ENCODE measurements at places on chromosomes 11 and 22.

GRCh38 chr11:96311120-96311568, 31.9 kb downstream of the MAML2 start:
- DNase-seq, result no peak

DNA sequence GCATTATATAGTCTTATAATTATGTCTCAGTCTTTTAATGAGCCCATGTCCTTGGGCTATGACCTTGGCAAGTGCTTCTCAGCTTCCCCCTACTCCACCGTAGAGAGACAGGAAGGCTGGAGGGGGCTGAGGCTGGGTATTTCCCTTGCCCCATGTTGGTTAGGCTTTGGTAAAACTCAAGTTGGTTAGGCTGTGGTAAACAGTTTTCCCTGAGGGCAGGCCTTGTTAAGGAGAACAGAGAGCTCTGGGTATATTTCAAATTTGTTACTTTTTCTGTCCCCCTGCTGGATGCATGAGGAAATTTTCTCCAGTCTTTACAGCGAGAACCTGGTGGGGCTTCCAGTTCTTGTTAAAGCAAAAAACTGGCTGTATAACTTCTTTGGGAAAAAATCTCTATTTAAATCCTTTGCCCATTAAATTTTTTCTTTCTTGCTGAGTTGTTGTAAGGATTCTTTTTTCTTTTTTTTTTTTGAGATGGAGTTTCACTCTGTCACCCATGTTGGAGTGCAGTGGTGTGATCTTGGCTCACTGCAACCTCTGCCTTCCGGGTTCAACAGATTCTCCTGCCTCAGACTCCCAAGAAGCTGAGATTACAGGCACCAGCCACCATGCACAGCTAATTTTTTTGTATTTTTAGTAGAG, 12.2 kb upstream of the DCHS1 start:
- no peak for DNase-seq

DNA sequence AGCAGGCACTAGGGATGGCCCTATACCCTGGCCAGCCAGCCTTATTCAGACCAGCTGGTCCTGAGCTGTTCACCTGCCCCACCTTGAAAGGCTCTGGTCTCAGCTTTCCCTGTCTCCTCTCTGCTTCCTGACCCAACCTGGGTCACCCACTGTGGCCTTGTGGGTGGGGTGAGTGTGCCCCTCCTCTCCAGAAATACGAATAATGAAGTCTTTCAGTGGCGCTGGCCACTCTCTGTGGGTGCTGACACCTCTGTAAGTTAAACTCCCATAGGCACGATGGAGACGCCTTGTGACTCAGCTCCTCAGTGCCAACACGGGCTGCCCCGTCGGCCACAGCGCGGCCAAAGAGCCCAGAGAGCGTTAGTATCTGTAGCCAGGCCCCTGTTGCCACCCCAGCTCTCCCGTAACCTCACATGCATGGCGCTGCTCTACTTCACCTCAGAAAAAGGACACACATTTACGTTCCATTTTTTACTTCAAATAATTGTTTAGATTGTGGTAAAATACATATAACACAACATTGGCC, 74.6 kb upstream of the SEPTIN5 start:
- no peak for DNase-seq

- DNase-seq, result no peak
These were observed 33.0 kb downstream of the CECR2 start for GRCh38 chr22:17402293-17402692.

DNA sequence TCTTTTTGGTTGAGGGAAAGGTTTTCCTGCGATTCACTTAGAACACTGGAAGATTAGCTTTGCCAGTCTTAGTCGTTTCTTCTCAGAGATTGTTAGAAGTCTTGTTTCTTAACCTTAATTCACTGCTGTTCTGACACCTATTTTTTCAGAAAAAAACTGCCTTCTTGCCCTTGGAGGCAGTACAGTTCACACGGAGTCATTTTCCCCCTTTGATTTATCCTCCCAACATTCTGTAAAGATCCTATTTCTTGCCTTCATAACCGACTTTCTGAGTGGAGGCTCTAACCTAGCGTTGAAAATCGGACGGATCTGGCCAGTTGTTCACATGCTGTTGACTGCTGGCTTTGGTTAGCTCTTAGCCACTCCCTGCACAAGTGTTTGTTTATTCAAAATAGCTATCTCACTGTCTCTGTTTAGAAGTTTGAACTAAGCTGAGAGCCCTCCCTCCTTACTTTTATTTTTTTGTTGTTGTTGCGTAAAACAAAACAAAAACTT, 737 bp downstream of the BCL2L13 start:
- DNase-seq, result no peak

- DNase-seq, result no peak
These were observed 487.1 kb upstream of the ANO3 start for GRCh38 chr11:25844811-25845210.

- DNase-seq, result no peak
These were observed 227.8 kb downstream of the DCDC1 start for GRCh38 chr11:31141789-31142188.

- peak; percentile 58 for DNase-seq
These were observed 4.4 kb downstream of the CAVIN3 start for GRCh38 chr11:6315811-6316425.

GRCh38 chr11:45180848-45181192, 34.4 kb downstream of the PRDM11 start:
- DNase-seq, result peak; percentile 71

GRCh38 chr11:33622186-33622585, 78.4 kb downstream of the C11orf91 start:
- DNase-seq, result no peak

DNA sequence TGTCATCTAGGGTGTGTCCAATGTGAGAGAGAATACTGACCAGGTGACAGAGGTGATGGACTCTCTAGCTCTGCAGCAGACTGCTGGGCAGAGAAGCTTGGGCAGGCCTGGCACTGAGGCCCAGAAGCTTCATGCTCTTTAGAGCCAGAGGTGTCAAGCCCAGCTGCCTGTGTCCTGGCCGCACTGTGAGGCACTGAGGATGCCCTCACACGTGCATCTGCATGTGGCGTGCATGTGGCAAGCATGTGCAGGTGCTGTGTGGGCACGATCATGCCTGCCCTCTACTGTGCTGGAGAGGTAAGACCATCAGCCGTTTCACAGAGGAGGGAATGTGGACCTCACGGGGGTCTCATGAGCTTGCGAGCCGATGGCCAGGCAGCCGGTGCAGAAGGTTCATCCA, 15.8 kb upstream of the TXNRD2 start:
- DNase-seq, result no peak

DNA sequence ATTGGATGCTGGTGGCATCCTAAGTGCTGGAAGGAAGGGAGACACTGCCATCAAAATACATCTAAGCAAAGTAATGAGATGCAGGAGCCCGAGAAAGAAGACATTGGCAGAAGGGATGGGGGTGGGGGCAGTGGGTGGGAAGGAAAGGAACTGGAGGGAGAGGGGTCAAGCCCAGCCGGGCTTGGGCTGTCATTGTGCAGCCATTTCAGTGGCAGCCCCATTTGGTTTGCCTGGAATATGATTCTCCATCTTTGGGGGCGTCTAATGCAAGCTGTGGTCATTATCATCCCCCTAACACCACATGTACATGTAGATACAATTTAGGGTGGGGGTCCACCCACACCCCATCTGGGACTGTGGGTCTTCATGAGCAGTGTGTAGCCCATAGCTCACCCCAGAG, 13.9 kb upstream of the ACCSL start:
- peak; percentile 2 for DNase-seq

DNA sequence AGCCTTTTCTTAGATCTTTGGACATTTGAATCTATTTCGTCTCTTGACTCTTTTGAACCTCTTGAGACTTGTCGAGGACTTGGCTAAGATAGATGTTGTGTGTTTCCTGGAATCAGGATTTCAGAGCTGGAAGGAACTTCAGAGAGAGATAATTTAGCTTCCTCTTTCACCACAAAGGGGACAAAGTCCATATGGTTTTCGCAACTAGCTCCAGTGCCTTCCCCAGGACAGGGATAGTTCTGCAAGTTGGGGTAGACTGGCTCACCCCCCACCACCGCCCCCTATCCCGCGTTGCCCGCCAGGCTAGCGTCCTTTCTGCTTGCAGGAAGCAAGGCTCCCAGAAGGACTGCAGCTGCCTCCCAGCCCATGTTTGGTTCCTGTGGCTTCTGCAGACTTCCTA, 75.7 kb upstream of the MYO18B start:
- peak; percentile 70 for DNase-seq

- DNase-seq, result no peak
These were observed 85.3 kb upstream of the MYO18B start for GRCh38 chr22:25656724-25657123.

GRCh38 chr22:23270212-23270733, 90.0 kb downstream of the BCR start:
- no peak for DNase-seq

DNA sequence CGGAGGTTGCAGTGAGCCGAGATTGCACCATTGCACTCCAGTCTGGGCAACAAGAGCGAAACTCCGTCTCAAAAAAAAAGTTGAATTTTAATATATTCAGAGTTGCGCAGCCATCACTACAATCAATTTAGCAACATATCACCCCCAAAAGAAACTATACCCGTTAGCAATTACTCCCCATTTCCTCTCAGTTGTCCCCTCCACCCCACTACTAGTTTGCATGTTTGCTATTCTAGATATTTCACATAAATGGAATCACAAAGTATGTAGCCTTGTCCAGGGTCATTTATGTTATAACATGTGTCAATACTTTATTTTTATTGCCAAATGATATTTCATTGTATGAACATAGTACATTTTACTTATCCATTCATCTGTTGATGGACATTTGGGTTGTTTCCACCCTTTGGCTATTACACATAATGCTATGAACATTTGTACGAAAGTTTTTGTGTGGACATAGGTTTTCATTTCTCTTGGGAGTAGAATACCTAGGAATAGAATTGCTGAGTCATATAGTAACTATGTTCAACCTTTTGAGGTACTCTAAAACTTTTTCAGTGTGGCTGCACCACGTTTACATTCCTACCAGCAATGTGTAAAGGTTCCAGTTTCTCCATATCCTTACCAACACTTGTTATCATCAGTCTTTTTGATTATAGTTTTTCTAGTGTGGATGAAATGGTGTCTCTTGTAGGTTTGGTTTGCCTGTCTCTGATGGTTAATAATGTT, 2.2 kb downstream of the ZNF143 start:
- DNase-seq, result no peak

DNA sequence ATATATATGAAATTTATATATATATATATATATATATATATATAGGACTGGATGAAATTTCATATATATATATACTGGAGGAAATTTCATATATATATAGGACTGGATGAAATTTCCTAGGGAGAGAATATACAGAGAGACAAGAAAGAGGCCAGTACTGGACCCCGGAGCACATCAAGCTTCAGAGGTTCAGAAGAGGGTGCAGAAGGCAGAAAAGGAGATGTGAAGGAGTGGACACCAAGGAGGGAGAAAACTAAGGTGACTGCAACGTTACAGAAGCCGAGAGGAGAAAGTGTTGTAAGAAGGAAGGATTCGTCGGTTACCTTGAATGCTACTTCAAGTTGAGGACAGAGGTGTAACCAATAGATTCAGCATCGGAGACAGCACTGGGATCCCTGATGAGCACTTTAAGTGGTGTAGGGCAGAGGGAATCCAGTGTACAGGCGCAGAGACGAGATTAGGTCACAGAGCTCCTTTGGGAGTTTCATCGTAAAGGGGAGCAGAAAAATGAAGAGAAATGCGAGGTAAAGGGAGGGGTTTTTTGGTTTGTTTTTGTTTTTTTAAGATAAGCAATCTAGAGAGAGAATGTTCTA, 8.5 kb upstream of the TPH1 start:
- no peak for DNase-seq

DNA sequence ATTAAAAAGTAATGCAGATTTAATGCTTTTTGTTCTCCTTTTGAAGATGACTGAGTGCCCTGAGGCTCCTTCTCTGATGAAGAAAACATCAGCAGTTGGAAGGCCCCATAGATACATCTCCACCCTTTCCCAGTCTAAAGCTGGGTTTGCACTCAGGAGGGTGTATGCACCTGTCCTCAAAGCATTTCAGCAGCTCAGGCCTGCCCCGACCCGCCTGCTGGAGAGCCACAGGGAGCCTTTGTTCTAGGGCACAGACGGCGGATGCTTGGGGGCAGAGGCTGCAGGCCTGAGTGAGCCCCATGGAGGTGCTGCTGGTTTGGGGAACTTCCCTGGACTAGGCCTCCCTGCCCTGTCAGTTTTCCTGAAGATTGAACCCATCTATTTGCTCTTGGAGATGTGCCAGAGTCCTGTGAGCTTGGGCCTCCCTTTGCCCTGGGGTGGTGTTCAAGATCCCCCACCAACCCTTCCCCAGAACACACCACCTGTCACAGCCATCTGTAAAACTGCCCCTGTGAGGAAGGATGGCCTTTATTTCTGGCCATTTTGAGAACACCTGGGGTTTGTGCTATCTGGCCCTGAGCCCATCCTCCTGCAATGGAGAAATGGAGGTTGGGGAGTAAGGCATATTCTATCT, 160.0 kb downstream of the NAV2 start:
- no peak for DNase-seq

- DNase-seq, result no peak
These were observed 33.4 kb downstream of the PLA2G6 start for GRCh38 chr22:38148245-38148644.

GRCh38 chr11:12556155-12556554, 118.1 kb upstream of the TEAD1 start:
- DNase-seq, result no peak

- no peak for DNase-seq
These were observed 38.7 kb downstream of the CD82 start for GRCh38 chr11:44604171-44604581.

DNA sequence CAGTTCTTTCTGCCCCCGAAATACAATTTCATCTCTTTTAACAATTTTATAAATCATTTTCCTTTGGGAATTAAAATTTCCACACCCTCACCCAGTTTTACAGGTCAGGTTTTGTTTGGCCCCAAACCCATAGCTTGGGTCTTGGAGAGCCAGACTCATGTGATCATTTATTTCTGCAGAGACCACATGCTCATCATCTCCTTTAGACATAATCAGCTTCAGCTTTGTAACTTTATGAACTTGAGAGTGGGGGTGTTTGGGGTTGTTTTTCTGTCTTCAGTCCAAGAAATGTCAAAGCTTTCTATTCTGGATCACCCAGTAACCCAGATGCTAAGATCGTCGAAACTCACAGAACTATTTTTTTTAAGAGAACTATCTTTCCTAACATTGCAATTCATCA, 70.9 kb downstream of the DBX1 start:
- no peak for DNase-seq

DNA sequence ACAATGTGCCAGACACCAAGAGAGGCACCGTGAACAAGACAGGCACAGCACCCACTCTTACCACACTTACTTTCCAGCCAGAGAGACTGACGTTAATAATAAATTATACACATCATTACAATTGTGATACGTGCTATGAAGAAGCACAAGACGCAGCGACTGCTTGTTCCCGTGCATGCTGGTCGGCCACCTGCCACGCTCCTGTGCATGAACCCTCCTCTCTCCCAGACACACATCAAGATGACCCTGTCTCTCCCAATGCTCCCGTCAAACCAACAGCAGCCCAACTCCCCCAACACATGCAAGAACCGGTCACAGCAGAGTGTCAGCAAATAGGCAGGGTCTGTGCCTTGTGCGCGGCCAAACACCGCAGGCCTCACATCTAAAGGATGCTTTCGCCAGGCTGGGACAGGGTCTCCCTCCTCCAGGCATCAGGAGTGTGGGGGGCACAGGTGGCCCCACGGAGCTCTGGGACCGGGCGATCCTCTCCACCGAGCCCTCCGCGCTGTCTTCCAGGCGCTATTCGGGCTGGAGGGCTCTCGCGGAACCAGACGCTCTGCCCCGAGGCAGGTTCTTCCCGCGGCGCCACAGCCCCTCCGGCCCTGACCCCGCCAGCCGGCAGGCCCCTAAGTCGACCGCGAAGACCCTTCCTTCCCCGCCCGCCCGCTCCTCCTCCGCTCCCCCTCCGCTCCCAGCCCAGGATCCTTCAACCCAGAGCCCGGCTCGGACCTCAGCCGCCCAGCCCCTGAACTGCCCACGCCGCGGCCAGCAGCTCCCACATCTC, 533 bp downstream of the SERGEF start:
- no peak for DNase-seq

GRCh38 chr11:61325649-61326414, 7.1 kb downstream of the DDB1 start:
- no peak for DNase-seq

Data from ureter (tissue), 1 donor.